ENCODE measurements at places on chromosomes 7 and 10.

DNA sequence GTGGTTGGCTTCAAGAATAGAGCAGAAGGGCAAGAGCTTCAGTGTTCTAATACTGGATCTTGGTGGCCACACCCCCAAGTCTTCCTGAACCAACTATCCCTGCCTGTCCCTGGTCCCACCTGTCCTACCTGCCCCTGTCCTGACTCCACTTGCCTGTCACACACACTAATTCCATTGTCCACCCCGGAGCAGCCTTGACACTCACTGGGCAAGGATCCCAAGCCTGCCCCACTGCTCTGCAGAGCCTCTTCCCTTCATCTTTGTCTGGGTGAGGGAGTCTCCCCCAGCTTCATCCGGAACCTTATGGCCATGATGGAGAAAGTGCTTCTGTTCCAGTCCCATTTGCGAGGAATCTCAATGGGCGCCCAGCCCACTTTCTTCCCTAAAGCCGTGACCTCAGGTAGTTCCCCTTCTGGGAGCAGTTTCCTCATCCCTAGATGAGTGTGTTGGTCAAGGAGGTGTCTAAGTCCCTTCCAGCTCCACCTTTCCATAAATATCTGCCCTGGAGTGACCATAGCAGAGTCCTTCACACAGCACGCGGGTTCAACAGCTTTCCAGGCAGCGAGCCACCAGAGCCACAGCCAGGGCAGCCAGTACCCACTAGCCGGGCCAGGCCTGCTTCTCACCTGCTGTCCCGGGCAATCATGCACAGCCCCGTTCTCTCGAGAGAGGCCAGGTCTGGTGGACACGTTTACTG lies 61.5 kb downstream of the VIPR2 start:
- no peak for DNase-seq

DNA sequence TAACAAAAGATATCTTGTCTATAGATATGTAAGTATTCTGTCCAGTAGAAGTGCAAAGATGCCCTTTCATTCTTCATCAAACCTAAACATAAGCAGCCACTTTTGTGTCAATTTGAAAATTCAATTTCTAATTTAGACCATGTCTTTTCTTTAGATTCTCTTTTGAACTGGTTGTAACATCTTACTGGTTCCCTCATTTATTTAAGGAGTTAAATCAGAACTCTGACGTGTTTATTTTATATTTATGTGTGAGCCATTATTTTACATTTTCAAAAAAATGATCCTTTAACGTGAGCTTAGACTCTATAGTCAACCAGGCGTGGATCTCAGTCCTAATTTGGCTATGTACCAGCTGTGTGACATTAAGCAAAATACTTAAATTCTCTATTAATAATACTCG lies 74.0 kb upstream of the PHYHIPL start:
- DNase-seq: no peak

DNA sequence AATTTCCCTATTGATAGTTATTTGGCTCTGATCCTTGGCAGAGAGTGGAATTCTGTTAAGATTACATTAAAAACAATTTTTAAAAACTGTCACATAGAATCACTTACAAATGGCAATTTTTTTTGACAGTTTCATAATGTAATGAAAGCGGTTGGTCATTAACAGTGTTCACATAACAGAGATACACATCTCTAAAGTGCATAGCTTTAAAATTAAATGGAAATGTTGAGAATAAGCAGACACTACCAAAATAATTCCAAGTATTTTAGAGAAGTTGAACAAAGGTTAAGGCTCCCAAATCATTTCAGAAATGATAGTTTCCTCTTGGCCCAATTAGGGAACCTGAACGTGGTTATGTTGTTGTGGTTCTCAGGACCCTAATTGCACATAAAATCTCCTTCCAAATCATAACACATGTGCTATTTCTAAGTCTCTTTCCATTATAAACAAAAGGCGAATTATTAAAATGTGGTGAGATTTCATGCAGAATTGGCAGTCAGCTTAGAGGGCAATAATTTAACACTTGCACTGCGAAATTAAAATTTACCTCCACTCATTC lies 528.9 kb upstream of the FZD8 start:
- no peak for DNase-seq

DNA sequence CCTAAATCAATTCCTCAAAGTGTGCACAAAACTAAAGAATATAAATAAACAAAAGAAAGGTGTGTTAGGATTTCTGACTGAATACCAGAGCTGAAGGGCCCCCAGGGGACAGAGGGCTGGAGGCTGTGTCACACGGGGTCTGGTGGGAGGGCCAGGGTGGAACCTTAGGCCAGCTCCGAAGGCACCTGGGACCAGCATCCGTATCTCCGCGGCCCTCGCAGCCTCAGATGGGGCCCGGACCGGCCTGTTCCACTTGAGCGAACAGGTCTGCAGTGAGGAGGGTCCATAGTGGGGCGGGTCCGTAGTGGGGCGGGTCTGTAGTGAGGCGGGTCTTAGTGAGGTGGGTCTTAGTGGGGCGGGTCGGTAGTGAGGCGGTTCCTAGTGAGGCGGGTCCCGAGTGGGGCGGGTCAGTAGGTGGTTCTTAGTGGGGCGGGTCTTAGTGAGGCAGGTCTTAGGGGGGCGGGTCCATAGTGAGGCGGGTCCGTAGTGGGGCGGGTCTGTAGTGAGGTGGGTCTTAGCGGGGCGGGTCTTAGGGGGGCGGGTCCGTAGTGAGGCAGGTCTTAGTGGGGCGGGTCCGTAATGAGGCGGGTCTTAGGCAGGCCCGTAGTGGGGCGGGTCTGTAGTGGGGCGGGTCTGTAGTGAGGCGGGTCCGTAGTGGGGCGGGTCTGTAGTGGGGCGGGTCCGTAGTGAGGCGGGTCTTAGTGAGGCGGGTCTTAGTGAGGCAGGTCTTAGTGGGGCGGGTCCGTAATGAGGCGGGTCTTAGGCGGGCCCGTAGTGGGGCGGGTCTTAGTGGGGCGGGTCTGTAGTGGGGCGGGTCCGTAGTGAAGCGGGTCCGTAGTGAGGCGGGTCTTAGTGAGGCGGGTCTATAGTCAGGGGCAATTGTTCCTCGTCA lies 15.1 kb downstream of the GPR146 start:
- peak; percentile 89 for DNase-seq

- no peak for DNase-seq
Measured at GRCh38 chr10:101781984-101782810, 1.0 kb downstream of the NPM3 start.
